Activated CD8-positive, alpha-beta T cell treated with anti-CD3 and anti-CD28 coated beads, Interleukin-2, amount 10 ng/mL, durations not matched to agents 7 days and 5 days (primary cell): ENCODE measurements at places on chromosomes 4 and X. TPM values are rescaled to one million over a fixed set of nuclear protein-coding genes. Genes with fewer than 3 reads are reported as not detected.
A peak's percentile ranks its signal among the peaks of the same experiment; 100 is the strongest.

The COL25A1 gene
- total RNA-seq: not detected

DNA sequence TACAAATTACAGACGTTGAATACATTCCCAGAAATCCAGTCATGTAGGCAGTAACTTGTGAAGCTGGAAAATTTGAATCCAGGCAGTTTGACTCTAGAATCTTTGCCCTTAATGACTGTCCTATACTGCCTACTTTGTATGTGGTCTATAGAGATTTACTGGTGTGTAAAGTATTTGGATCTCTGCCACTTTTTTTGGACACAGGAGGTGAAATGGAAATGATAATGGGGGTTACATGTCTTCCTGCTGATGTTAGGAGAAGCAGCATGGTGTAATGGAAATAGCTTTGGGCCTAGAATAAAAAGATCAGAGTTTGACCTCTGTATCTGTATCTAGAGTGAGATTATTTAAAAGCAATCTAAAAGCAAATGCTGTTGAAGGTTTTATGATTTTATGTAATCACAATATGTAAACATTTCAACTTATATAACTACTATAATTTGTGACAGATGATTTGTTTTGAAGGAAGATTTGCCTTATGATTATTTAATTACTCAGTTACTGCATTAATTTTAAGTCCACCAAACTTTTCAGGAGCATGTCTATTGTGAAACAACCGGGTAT, 3.3 kb downstream of the COL4A5 start:
- no peaks in the 10 kb centered on the region for H3K36me3 ChIP-seq
- peaks cover 20% of the 10 kb centered on the region for H3K27me3 ChIP-seq
- DNase-seq: no peak
- H3K27ac ChIP-seq: no peak overlapping the region
- no peak overlapping the region for H3K4me3 ChIP-seq

GRCh38 chrX:71492231-71493065, 40.5 kb upstream of the OGT start:
- H3K27ac ChIP-seq: peak overlapping the region; percentile 86
- H3K4me3 ChIP-seq: peak overlapping the region; percentile 80
- H3K27me3 ChIP-seq: no peaks in the 10 kb centered on the region
- peaks cover 17% of the 10 kb centered on the region for H3K4me1 ChIP-seq
- DNase-seq: peak; percentile 61

DNA sequence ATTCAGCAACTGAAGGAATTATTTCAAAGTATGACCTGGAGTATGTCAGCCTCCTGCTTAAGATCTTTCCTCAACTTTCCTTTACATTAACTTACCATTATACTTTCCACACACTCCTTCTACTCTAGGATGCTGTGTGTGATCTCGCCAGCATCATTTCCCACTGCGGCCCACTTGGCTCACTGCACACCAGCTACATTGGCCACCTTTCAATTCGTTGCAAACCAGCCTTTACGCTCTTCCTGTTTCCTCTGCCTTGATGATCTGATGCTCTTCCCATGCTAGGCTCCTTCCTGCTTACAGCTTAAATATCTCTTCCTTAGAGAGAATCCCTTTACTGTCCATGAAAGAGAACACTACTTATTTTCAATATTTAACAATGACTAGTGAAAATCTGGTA, 95.1 kb downstream of the GPM6A start:
- H3K36me3 ChIP-seq: no peaks in the 10 kb centered on the region
- no peak for DNase-seq
- no peaks in the 10 kb centered on the region for H3K27me3 ChIP-seq
- H3K4me3 ChIP-seq: no peak overlapping the region
- H3K27ac ChIP-seq: no peak overlapping the region
- H3K4me1 ChIP-seq: no peaks in the 10 kb centered on the region

The MAGEE2 gene
- total RNA-seq: not detected

The GPR101 gene
- not detected for total RNA-seq

The SUPT20HL1 gene
- not detected for total RNA-seq
